Ammon's horn (tissue), 1 donor: ENCODE measurements at places on chromosomes 5 and 9.

DNA sequence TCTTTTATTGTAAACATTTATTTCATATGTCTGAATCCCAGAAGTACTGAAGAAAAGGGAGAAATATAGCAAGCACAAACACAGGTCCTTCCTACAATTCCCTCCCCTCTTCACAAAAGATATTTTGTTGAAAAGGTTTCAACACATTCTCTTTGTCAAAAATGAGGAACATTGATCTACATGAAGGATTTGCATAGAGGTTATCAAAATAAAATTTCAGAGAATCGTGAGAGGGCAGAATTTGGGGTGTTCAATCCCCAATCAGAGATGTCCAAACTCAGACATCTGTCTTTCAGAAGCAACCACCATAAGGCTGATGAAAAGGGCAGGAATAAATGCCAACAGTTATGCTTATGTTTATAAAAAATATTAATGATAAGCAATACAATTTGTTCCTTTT, 69.2 kb downstream of the MARCHF3 start:
- no peak for DNase-seq

DNA sequence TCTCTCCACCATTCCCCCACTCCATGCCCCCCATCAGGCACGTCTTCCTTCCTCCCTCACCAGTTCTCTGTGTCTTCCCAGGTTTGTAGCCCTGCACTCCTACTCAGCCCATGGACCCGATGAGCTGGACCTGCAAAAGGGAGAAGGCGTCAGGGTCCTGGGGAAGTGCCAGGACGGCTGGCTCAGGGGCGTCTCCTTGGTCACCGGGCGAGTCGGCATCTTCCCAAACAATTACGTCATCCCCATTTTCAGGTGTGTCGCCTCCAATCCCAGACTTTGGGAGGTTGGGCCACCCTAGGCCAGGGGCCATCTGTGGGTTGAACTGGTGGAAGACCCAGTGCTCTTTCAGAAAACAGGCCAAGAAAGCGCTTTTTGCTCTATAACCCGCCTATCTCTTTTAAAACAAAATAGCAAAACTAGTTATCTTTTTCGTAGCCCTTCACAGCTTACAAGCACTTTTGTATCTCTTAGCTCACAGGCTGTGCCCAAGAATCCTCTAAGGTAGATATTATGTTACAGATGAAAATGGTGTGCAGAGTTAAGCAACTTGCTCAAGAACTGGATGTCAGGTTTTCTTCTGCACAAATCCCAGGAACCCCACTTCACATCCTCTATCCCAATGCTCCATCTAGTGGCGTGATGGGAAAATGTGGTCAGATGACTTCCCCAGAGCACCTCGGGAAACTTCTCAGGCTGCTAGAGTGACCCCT, 56.2 kb downstream of the PLAC8L1 start:
- peak; percentile 75 for DNase-seq

- no peak for DNase-seq
Observed at GRCh38 chr9:123335193-123335985, 20.6 kb upstream of the CRB2 start.

GRCh38 chr5:44089424-44090144, 299.6 kb downstream of the FGF10 start:
- no peak for DNase-seq

- DNase-seq, result no peak
Observed at GRCh38 chr5:150499437-150499956, 8.4 kb upstream of the NDST1 start.

- DNase-seq, result no peak
Observed at GRCh38 chr9:97698865-97699264, 1.7 kb upstream of the XPA start.

DNA sequence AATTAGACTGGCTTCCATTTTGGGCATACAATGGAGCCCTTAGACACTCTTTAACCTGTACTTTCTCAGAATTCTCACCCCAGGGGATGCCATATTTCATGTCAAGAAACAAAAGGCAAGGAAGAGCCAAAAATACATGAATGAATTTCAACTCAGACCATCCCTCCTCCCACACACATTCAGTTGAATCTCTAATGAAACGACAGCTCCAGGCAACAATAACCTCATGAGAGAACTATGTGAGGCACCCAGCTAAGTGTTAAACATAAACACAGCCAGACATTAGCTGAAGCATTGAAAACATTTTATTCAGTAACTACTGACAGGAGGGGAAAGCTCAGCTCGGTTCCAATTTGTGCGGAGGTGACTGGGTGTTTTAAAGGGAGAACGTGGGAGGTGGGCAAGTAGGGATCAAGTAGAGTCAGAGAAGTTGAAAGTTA, 1359.1 kb upstream of the CDH9 start:
- no peak for DNase-seq

GRCh38 chr5:119470851-119471451, 18.7 kb downstream of the HSD17B4 start:
- DNase-seq, result peak; percentile 38

- DNase-seq, result no peak
Observed at GRCh38 chr5:137372016-137372772, 126.9 kb downstream of the SPOCK1 start.

DNA sequence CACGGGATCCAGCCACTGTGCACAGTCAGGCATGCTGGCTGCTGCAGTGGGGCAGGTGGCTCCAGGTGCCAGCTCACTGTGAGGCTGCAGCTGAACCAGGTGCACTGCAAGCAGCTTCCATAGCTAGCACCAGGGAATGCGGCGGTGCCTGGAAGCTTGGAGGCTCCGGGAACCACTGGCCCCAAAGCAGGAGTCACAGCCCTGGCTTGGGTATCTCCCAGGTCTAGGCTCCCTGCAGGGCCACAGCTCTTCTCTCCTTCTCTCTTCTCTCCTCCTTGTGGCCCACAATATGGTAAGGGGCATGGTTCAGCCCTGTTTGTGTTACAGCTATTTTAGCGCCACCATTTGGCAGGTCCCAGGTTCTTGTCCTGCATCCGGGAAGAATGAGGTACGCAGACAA, 6.7 kb upstream of the MTMR12 start:
- DNase-seq, result no peak

GRCh38 chr5:126098330-126099017, 324.7 kb upstream of the GRAMD2B start:
- no peak for DNase-seq

- no peak for DNase-seq
Observed at GRCh38 chr9:98006127-98006796, 23.1 kb downstream of the ANP32B start.

- DNase-seq, result no peak
Observed at GRCh38 chr5:92527311-92528078, 1053.5 kb downstream of the NR2F1-AS1 start.

- no peak for DNase-seq
Observed at GRCh38 chr9:31536471-31536870, 848.0 kb upstream of the ACO1 start.

DNA sequence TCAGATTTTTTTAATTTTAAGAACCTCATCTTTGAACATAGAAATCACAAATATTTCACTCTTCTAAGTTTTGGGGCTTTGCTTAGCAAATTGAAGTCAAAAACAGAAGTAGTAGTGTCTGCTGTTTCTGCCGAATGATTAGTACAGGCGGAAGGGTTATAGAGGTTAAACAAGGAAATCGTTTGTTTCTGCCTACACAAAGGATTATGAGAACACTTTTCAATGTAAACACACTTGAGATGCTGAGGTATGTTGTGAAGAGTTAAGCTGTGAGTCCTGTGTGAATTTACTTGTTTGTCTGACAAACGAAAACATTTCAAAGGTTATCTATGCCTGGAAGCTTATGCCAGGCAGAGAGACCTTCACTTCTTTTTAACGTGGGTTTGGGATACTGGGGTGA, 224.8 kb downstream of the CETN3 start:
- no peak for DNase-seq

- no peak for DNase-seq
Observed at GRCh38 chr5:17042041-17042440, 106.0 kb upstream of the MYO10 start.

DNA sequence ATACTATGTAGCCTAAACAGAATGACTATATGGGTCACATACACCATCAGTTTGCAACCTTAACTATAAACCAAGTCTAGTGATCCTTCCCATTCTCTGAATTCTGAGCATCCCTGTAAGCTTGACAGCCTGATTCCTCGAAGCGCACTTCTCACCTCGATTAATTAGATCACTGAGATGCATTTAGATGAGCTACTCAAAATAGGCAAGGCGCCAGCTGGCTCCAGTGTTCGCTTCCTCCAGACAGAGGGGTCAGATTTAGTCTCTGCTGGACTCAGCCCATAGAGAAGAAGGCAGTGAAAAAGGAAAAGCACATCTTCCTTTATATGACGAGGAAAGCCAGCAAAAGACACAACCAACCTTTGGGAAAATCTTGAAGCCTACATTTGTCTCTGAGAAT, 371.5 kb downstream of the MLLT3 start:
- DNase-seq, result no peak

- DNase-seq, result no peak
Observed at GRCh38 chr5:122426301-122426700, 114.3 kb downstream of the SNCAIP start.

DNA sequence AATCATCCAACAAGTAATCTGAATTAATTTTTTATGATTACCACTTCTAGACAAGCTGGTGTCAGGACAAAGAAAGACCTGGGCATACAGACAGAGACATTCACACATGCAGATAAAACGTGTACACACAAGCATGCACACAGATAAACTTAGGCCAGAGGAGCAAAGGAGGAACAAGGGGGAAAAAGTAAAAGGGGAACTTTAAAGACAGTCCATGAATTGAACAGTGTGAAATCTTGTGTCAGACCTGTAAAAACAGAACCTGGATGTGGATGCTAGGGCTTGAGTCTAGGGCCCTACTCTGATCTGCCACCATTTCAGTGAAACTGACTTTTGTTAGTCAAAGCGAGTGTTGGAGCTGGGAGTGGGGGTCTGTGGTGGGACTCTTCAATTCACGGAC, 11.2 kb upstream of the ZSWIM6 start:
- DNase-seq, result no peak

GRCh38 chr9:84471816-84472215, 131.3 kb upstream of the SLC28A3 start:
- no peak for DNase-seq

DNA sequence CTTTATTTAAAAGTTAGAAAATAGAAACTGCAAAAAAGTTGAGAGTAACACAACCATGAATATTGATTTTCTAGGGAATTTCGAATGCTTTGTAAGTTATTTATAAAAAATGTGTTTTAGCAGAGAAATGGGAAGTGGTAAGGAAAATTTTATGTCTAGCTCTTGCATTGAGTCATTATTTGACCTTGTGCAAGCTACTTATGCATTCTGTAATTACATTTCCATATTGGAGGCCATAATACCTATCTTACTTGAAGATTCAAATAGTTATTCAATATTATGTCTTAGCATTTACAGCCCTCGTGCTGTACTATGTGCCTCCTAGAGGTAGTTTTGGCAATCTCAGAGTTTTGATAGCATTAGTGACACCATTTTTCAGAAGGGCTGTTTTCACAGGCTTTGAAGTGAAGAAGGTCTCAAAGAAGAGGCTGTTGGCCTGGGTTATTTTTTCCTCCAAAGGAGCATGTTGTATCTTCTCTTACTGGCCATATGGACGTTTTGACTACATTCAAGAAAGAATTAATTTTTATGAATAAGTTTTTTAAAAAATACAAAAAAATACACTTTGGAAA, 7.4 kb upstream of the DAP start:
- DNase-seq, result no peak

GRCh38 chr5:120538644-120539043, 74.5 kb downstream of the PRR16 start:
- DNase-seq, result no peak

DNA sequence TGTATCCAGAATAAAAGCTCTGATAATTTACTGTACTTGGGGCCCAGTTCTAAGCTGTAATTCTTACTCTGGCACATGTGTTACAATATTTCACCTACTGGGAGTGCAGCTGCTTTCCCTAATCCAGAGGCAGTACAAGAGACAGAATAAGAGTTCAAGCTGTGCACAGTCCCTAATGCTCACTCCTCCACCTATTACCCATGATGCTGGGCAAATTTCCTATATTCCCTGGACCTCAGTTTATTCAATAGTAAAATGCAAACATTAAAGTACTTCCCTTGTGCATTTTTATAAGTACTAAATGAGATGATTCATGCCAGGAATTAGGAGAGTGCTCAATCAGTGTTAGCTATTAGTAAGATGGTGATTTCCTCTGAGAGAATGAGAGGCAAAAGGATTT, 28.0 kb upstream of the TAF11L2 start:
- DNase-seq, result no peak

- DNase-seq, result peak; percentile 81
Observed at GRCh38 chr5:127875235-127876021, 172.2 kb downstream of the CCDC192 start.

DNA sequence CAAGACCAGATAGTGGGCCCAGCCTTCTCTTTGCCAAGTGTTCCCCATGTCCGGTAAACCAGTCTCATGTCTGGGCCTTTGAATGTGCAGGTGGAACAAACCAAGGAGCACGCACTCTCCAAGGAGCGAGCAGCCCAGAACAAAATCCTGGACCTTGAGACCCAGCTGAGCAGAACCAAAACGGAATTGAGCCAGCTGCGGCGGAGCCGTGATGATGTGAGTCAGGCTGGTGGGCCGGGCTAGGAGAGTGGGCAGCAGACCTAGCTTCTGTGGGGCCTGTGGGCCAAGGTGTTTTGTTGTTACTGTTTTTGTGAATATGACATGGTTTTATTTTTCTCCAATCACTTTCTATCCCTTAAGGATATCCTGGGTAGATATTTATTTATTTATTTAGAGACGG, 5.6 kb upstream of the GLE1 start:
- no peak for DNase-seq

DNA sequence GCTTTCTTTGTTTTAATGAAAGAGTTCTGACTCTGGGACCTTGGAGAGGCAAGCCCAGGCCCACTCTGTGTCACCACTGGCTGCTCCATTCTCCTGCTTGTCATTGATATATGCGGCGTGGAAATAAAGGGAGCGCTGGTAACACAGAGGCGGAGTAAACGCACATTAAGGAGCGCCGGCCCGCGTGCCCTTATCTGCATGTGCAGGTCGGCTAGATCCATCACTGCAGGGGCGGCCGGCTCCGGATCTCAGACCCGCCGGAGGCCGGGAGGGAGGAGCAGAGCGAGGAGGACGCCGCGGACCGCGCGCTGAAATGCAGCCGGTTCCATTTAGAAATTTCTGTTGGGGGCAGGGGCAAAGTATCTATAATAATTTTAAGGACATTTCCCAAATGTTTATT, 70.8 kb downstream of the MRPL36 start:
- no peak for DNase-seq

GRCh38 chr5:177353093-177353492, 1.6 kb upstream of the LMAN2 start:
- DNase-seq, result no peak

GRCh38 chr5:115578657-115579056, 23.6 kb downstream of the TICAM2 start:
- DNase-seq, result no peak

DNA sequence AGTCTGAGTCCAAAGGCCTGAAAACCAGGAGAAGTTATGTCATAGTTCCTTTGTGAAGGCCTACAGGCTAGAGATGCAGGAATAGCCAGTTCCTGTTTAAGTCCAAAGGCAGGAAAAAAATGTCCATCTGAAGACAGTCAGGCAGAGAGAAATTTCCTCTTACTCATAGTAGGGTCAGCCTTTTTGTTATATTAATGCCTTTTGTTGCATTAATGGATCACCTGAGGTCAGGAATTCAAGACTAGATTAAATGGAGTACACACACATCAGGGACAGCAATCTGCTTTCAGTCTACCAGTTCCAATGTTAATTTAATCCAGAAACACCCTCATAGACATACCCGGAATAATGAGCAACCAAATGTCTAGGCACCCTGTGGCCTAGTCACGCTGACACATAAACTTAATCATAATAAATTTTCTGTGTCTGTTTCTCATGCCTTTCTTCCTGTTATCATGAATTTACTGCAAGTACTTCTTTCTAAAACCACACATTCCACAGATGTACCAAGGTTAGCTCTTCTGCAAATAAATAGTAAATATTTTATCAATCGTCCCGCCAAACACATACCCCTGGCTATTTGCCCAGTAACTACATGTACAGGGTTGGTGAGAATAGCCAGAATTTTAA, 703.9 kb downstream of the EFNA5 start:
- no peak for DNase-seq
